Cerebellum (tissue), 4 donors: ENCODE measurements at places on chromosomes 4 and X. TPM values are rescaled to one million over a fixed set of nuclear protein-coding genes. Genes with fewer than 3 reads are reported as not detected.
A peak's percentile ranks its signal among the peaks of the same experiment; 100 is the strongest.

ADH1C gene
- 1.1 TPM for total RNA-seq

- no peak for DNase-seq
These were observed 11.0 kb upstream of the TNIP2 start for GRCh38 chr4:2767046-2767704.

PRMT9 gene
- total RNA-seq: 15.2 TPM

DNA sequence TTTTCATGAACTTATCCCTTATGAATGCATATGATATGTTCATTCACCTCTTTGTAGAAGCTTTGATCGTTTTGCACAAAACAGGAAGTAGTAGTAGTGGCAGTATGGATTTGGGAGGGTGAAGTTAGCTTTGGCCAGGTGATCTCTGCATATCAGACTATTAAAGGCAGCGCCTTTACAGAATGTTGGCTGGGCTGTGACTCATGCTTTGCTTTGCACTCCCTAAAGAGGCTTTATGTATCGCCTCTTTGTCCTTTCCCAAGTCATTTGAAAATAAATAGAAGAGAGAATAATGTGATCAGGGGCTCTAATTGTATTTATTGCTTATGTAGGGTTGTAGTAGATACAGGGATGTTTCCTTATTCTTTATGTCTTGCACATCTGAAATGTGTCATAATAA lies 50.4 kb downstream of the SHROOM3 start:
- DNase-seq: no peak

GRCh38 chrX:123648028-123648810 lies 84.6 kb downstream of the THOC2 start:
- no peak for DNase-seq

GRCh38 chr4:134935320-134935719 lies 733.7 kb upstream of the PABPC4L start:
- no peak for DNase-seq

- DNase-seq: no peak
These were observed 108.6 kb downstream of the ACTRT1 start for GRCh38 chrX:127943571-127943970.

GRCh38 chr4:53902786-53903185 lies 161.6 kb downstream of the CHIC2 start:
- no peak for DNase-seq

SCML2 gene
- total RNA-seq: 8.7 TPM

DNA sequence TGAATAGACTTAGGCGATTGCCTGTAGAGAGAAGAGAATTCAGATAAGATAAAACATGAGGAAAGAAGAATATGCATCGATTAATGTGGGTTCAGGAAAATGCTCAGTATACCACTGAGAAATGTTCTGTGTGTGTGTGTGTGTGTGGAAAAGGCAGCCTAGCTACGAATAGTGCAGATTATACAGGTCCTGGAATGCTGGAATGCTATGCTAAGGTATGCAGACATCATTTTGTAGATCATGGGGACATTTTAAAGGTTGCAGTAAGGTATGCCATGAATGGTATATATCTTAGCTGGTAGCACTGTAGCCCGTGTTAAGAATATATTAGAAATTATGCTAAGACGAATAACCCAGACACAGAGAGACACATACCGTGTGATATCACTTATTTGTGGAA lies 267.9 kb downstream of the TLL1 start:
- no peak for DNase-seq

- no peak for DNase-seq
These were observed 45.0 kb downstream of the SOD3 start for GRCh38 chr4:24840362-24840761.

RNF212 gene
- 6.6 TPM for total RNA-seq

- DNase-seq: no peak
These were observed 552 bp downstream of the PIM2 start for GRCh38 chrX:48918301-48918642.

MTNR1A gene
- total RNA-seq: 1.8 TPM

DNA sequence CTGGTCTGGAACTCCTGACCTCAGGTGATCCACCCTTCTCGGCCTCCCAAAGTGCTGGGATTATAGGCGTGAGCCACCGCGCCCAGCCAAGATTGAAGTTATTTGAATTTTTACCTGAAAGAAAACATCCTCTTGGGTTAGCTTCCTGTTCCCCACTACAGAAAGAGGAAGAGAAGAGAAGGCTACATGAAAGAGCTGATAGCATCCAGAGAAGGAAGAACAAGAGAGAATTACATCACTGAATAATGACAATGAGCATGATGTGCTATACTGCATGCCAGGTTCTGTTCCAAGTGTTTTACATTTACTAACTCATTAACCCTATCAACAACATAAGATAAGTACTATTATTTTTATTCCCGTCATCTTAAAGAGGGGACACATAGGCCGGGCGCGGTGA lies 11.5 kb upstream of the TBC1D1 start:
- DNase-seq: no peak

GRCh38 chr4:163592212-163592611 lies 97.7 kb downstream of the TMA16 start:
- DNase-seq: peak; percentile 2

DNA sequence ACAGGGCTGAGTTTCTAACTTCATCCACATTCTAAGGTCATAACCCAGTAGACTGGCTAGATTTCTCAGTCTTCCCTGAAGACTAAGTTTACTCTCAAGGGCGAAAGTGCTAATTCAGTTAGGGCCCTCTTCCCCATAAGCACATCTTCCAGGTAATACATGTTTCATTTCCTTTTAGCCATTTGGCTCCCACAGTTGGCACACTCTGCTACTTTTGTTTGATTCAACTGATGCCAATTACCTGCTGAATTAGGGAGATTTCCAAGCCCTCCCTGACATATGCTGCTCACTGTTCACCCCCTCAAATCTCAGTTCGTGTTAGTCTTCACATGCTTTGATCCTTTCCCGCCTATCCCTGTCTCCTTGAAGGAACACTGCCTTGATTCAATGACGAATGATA lies 17.0 kb upstream of the WDR17 start:
- DNase-seq: peak; percentile 56

CCNB3 gene
- total RNA-seq: 0.82 TPM

AMBN gene
- not detected for total RNA-seq

CORIN gene
- 12.9 TPM for total RNA-seq

GRCh38 chr4:152265149-152265621 lies 270.7 kb downstream of the FBXW7 start:
- DNase-seq: no peak
